ENCODE measurements at places on chromosomes 1 and 21. TPM values are rescaled to one million over a fixed set of nuclear protein-coding genes. Genes with fewer than 3 reads are reported as not detected.
A peak's percentile ranks its signal among the peaks of the same experiment; 100 is the strongest.

The TCP10L gene
- 0.96 TPM for total RNA-seq

The KDF1 gene
- total RNA-seq: 0.39 TPM

The KAZN gene
- 0.89 TPM for total RNA-seq

The VN1R5 gene
- not detected for total RNA-seq

DNA sequence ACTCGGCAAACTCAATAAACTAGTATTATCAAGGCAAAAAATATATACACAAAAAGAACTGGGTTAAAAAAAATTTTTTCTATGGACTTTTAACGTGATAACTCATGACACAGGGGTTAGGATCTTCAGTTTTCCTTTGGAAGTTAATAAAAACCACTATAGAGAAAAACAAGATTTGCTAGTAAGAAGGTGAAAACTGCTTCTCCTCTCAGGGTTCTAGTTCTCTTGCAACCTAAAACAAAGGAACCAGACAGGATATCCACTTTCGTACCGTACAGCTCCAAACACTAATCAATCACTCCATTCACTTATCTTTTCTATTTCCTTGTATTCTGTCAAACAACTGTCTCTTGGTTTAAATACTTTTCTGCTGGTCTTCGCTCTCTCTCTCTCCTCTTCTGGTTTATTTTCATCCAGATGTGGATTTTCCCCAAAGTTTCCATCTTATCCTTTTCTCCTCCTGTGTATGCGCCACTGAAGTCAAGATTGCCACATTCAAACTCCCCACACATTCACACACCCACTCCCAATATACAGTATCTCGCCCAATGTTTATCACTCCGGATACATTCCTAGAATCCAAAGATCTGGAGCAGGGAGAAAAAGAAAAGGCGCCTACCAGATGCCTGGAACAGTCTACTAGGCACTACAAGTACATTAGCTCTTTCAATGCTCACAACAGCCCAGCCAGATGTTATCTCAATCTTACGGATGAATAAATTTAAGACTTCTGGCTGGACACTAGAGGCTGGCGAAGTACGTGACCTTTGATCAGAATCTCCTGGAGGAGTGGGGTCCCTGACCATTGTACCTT lies 775 bp upstream of the PRPF38B start:
- no peak for DNase-seq

DNA sequence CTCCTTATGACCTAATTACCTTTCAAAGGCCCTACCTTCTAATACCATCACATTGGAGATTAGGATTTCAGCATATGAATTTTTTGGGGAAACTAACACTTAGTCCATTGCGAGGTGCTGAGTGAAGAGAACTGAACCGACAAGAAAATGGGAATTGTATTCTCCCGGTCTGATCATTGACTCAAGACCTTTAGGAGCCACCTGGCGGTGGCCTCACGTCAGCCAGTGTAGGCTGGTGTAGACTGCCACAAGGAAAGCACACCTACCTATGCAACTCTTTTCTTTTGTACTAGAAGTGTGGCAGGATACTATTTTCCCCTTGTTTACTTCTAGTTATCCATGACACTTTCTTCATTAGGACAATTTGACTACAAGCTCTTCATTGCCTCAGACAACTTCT lies 333.5 kb upstream of the B3GALT2 start:
- no peak for DNase-seq

DNA sequence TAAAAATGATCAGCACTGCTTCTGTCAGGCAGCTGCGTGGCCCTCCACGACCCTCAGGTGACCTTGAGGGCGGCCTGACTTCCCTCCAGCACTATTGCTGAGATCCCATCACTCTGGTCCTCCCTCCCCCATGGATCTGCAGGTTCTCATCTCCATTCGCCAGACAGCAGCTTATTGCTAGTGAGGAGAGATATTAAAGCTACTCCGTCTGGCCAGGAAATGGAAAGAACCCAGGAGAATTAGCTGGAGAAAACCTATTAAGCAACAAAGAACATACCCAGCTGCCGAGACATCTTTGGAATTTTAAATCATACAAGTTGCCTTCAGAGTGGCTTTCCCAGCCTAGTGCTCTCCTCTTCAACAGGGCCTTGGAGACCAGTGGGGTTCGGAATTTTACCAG lies 25.7 kb upstream of the KCNN3 start:
- DNase-seq: no peak

DNA sequence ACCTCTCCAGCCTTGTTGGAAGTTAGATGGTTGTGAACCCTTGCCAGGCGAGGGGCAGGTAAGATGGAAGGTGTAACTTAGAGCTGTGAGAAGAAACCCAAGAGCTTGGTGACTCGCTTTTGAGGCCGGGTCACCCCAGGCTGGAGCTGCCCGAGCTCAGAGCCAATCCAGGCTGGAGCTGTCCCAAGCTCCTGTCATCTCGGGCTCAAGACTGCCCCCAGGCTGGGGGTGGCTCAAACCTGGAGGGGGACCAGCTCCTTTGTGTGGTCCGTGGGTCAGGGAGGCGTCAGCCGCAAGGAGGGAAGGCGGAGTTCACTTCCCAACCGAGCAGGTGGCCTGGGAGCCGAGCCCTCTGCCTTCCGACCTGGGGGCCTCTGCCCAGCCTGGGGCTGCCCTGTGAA lies 2.0 kb downstream of the HUNK start:
- DNase-seq: no peak

GRCh38 chr1:240909701-240910457 lies 297.9 kb upstream of the GREM2 start:
- no peak for DNase-seq

DNA sequence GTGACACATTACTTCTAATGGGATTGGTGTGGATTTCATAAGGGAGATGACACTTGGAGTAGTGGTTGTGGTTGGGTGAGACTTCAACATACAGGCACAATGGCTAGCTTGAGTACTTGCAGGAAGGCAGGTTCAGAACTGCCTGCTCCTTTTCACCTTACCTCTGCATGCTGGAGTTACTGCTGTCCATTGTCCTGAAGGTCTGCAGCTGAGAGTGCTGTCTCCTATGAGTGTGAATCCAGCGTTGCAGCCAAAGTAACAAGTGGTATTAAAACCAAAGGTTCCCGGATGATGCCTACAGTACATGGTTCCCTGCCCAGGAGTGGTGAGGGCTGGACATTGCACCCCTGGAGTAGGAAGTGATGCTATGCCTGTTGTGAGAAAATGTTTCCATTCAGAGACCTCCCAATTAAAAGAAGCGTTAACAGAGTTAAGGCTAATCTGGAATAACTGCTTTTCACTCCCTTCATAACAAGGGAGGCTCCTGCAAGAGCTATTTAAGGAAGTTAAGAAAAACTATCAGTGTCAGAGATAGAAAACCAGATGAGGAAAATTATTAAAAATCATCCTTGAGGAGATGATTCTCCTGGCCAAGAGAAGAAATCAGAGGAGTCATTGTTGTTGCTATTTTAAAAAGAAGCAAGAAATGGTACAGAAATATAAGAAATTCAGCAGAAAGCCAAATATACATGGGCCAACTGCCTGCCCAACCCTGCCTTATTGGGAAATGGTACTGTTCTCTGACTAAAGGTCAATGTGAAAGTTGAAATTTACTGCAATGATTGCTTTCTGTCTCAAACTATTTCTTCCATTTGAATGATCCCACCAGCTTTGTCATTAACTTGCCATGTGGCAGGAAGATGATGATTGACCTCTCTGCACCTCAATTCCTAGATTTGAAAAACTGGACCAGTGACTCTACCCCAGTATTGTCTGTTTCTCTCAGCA lies 9.8 kb upstream of the F5 start:
- peak; percentile 57 for DNase-seq

- DNase-seq: no peak
These were observed 323.5 kb downstream of the SIPA1L2 start for GRCh38 chr1:232306269-232306961.

DNA sequence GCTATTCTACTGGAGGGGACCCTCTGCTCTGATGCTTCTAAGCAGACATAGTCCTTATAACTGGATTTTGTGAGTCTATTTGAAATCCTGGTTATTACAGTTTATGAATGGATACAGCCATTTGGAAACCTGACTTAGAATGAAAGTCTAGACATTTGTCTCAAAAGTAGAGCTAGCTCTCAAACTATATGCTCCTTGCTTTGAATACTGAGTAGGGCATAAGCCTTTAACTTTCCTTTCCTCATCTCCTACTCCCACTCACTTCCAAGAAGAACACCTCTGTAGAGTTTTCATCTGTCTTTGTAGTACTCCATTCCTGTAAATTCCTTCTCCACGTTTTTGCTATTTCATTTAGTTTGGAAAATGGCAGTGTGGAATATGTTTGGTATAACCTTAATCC lies 9.0 kb upstream of the ARID1A start:
- DNase-seq: no peak

GRCh38 chr1:55314740-55315139 lies 99.6 kb upstream of the USP24 start:
- DNase-seq: no peak

GRCh38 chr1:1069056-1069710 lies 4.9 kb downstream of the RNF223 start:
- DNase-seq: peak; percentile 94

DNA sequence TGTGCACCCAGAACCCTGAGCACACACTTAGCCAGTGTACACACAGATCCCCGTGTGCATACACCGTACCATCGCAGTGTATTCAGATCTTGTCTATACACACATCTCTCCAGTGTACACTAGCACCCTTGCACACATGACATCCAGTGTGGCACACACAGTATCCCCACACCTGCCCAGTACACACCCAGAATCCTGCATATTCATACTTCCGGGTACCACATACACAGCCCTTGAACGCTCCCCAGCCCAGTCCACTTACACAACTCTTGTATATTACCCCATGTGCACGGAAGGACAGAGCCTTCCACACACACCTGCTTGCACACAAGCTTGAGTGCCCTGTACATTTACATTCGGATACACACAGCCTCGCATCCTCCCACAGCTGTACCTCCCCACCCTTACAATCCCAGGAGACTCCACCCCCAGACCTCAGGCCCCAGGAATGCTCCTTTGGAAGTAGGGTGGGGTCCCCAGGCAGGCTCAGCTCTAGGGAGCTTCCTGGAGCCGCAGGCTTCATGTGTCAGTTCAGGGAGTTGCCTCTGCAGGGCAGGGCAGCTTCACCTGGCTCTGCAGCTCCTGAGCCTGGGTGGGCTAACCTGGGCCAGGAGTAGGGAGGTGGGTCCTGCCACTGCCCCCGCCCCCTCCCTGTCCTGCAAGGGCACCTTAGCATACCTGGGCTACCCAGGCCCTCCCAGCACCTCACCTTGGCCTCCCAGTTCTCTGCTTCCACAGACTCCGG lies 46.2 kb downstream of the AHDC1 start:
- DNase-seq: no peak

Measured in activated CD4-positive, alpha-beta T cell treated with anti-CD3 and anti-CD28 coated beads for 36 hours (primary cell).